ENCODE measurements at places on chromosomes 1 and 21.

GRCh38 chr1:201643835-201644104, 104.8 kb downstream of the NAV1 start:
- no peak for DNase-seq

DNA sequence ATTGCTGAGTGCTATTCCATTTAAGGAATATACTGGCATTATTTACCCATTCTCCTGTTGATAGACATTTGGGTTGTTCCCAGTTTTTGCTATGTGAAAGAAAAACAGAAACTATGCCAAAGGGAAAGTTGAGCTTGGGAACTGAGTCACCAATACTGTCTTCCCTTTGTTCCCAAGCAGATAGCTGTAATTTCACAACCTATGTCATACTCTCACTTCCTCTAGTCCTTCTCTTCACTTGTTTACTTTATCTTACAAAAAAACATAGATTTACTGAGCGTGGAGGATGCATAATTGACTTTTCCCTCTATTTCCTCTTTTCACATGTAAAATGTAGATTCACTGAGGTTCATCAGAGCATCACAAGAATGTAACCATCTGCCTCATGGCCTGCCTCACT, 32.4 kb upstream of the PGBD5 start:
- no peak for DNase-seq

DNA sequence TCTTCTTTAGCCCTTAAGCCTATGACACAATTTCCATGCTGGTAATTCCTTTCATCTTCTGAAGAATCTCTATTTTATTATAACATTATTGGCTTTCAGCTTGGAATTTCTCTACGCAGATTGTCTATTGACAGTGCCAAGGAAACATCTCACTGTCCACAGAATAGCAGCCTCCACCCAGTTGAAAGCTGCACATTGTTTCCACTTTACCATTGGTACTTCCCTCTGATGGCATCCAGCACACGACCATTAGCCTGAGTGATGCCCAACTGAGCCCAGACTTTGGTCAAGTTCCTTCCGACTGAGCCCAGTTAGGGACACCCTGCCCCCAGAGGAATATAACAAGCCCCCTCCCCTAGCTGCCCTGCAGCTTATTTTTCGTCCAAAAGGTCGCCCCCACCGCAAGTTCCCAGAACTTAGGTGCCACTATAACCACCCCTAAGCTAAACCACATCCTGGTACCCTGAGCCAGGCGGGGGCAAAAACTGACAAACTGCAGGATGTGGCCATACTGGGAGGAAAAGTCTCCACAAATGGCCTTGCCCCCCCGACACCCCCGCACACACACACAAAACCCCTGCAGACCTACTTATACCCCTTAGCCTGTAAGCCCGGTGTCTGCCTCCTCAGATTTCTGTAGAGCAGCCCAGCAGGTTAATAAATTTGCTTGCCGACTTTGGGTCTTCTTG, 13.2 kb downstream of the GBP5 start:
- no peak for DNase-seq

DNA sequence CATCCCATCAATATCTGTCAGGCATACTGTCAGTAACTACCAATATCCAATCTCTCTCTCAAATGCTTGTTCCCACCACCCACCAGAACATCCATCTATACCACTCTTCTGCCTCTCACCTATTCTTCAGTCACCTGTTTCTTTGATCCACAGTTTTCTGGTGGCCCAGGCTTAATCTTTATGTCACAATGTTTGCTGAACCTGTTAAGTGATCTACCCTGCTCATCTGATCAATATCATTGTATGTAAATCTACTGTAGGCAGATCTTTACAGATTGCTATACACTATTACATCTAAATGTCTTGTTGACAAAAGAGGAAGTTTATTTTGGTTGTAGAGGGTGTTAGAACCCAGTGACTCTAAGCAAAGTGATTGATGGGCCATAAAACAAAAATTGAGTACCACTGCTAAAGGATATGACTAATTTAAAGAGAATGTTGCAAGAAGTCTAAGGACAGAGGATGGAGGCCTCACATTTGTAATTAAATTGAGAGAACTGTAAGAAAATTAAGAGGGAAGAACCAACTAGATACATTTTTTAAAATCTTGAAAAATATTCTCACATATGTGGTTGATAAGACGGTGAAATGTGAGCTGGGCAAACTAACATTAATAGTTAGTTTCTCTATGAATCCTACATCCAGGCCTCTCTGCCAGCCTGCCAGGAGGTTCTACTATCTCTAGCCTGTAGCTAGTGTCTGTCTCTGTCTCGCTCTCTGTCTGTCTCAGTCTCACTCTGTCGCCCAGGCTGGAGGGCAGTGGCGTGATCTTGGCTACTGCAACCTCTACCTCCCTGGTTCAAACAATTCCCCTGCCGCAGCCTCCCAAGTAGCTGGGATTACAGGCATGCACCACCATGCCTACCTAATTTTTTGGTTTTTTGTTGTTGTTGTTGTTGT, 34.1 kb downstream of the EGLN1 start:
- DNase-seq = no peak

GRCh38 chr1:41882068-41882477, 36.6 kb downstream of the HIVEP3 start:
- no peak for DNase-seq

- no peak for DNase-seq
Measured at GRCh38 chr21:42003051-42003461, 7.1 kb downstream of the ZBTB21 start.

- no peak for DNase-seq
Measured at GRCh38 chr21:32378956-32379355, 13.9 kb downstream of the URB1 start.

GRCh38 chr1:165565751-165566490, 22.1 kb downstream of the LRRC52 start:
- DNase-seq = no peak

- DNase-seq = no peak
Measured at GRCh38 chr1:206508956-206509355, 1.6 kb downstream of the RASSF5 start.

DNA sequence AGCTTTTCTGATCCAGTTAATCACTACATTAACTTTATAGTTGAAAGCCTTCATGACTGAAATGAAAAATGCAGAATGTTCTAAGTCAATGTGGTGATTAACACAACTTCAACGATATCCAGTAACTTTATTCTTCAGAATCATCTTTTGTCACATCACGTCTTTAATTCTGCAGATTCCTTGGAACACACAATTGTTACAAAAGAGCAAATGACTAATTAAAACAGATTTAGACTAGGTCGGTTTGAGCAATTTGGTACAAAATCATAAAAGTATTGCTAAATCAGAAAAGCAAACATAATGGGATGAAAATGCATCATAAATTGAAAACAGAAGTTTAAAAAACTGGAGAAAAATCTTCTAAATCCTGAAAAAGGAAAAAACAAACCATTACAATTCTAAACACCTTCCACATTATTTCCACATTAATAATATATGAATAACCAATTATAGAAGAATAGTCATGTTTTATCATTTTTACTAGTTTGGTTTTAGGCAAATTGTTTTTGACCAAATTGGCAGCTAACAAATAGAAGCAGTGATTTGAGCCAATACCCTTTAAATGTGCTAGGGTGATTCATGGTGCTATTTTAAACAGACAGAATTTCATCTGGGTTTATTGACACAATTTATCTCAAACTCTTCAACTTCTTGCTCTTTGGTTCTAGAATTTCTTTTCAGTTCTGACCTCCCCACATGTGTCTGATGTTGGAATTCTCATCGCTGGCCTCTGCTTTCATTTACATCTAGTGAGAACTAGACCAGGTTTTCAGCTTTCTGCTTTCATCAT, 468.1 kb upstream of the PTBP2 start:
- DNase-seq = no peak

GRCh38 chr1:56491441-56491840, 87.9 kb downstream of the PLPP3 start:
- DNase-seq = no peak

DNA sequence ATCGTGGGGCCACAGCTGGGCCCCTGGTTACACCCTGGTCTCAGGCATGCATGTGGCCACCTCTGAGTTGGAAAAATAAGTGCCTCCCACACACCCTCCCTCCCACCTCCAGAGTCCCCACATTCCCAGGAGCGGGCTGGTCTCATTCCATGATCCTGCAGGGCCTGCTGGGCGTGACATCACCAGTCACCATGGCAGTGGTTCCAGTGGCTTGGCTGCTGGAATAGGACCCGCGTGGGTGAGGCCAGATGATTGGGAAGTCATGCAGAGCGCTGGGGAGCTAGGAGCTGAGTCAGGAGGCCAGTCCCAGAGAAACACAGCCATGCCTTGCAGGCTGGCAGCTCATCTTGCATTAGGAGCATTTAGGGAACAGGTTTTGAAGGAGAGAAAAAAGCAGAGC, 125.4 kb upstream of the TMEM51 start:
- no peak for DNase-seq

GRCh38 chr1:36965275-36966159, 68.8 kb downstream of the GRIK3 start:
- no peak for DNase-seq

- DNase-seq = no peak
Measured at GRCh38 chr21:43273708-43274021, 104.9 kb downstream of the CRYAA start.

GRCh38 chr21:43203591-43203990, 34.8 kb downstream of the CRYAA start:
- DNase-seq = no peak

- no peak for DNase-seq
Measured at GRCh38 chr1:22884806-22885530, 87.7 kb downstream of the LACTBL1 start.

GRCh38 chr1:53359934-53360276, 32.0 kb upstream of the LRP8 start:
- DNase-seq = no peak

GRCh38 chr1:178649582-178650350, 75.3 kb upstream of the RALGPS2 start:
- no peak for DNase-seq

DNA sequence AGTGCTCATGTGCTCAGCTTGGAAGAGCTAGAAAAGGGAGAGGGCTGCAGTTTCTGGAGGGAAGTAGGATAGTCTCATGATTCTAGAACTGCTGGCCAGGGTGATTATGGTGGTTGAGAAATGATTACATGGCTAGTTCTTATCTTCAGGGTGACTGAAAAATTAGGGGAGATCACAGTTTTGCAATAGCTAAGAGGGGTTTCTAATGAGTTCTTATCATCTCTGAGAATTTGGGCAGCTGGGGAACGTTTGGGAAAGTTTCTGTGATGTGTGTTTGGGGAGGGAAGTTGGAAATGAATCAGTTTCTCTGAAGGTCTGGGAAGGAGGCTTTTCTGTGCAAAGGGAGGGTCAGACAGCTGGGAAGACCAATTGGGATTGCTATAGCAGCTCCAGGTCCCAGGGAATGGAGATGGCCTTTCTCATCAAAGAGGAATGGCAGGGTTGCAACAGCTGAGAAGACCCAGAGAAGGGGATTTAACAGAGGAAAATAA, 7.6 kb upstream of the RHOU start:
- no peak for DNase-seq

Data from T-helper 17 cell (primary cell).